Right renal pelvis (tissue), 4 donors: ENCODE measurements at places on chromosomes 11 and 22. TPM values are rescaled to one million over a fixed set of nuclear protein-coding genes. Genes with fewer than 3 reads are reported as not detected.

DNA sequence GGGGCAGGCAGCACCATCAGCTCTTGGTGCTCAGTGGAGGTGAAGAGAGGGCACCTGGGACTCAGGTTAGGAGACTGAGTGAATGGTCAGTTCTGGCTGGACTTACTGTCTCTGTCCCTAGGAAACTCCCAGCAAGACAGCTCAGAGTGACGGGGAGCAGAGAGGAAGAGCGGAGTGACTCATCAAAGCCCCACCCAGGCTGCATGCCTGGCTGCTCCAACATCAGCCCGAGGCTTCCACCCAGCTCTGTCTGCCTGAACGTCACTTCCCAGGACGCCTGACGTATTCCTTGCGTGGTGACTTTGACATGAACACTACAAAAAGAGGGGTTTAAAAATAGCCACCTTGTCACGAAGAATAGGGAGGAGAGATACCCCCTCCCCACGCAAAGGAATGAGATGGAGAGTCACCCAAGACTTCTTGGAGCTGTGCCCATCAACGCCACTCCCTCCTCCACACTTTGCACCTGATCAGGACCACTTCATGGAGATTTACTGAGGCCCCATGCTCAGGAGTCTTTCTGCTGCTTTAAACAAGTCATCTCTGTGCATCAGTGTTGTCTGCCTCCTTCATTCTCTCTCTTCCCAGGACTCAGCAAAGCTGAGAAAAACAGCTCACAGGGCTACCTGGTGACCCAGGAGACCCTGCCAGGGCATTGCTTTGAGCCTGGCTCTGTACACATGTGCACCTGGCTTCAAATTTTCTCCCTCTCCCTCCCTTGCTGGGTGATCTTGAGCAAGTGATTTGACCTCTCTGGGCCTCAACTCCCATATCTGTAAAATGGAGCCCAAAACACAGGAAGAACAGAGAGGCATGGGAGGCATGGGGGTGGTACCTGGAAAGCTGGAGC, 83.1 kb downstream of the MN1 start:
- DNase-seq = no peak

GRCh38 chr11:108009497-108010370, 1.0 kb downstream of the CUL5 start:
- no peak for DNase-seq

- no peak for DNase-seq
These were observed 4.7 kb downstream of the RTCB start for GRCh38 chr22:32407312-32407711.

DNA sequence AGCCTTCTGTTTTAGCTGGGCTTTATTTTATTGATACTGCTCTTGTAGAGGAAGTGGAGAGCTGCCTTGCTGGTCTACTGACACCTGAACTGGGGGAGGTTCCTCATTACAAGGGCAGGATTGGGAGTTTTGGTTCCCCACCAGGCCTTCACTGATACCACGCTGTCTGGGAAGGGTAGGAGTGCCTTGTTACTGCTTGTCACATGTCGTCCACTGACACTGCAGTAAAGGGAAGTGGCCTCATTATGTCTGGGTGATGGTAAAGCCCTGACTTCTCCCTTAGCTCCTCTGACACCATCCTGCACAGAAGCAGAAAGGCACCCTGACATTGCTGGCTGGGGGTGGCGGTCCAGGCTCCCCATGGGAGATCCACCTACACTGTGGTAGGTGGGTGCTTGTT, 38.7 kb upstream of the ELF5 start:
- no peak for DNase-seq

TRIM29 gene
- polyA plus RNA-seq = 0.72 TPM

GRCh38 chr11:12838463-12839123, 164.4 kb downstream of the TEAD1 start:
- no peak for DNase-seq

DNA sequence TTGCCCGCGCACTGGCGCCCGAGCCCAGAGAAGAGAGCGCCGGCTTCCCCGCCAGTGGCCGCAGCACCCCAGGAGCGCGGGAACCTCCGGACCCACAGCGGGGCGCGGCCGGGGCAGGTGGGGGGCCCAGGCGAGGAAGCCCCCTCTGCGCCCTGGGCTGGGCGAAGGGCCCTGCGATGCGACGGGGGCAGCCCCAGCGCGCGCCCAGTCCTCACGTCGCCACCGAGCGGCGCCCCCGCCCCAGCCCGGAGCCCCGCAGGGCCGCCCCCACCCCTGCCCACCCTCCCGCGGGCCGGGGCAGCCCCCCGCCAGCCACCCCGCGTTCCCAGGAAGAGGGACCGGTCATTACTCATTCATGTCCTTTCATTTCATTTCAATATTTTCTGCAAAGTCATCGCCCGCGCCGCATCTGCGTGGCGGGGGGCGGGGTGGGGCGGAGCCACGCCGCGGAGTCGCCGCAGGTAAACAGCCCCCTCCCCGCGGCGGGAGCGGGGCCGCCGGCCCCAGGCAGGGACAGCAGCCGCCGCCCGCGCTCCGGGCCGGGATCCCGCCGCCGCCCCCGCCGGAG, 673 bp upstream of the PANX2 start:
- DNase-seq = no peak

SCUBE2 gene
- polyA plus RNA-seq = 7.7 TPM

DNA sequence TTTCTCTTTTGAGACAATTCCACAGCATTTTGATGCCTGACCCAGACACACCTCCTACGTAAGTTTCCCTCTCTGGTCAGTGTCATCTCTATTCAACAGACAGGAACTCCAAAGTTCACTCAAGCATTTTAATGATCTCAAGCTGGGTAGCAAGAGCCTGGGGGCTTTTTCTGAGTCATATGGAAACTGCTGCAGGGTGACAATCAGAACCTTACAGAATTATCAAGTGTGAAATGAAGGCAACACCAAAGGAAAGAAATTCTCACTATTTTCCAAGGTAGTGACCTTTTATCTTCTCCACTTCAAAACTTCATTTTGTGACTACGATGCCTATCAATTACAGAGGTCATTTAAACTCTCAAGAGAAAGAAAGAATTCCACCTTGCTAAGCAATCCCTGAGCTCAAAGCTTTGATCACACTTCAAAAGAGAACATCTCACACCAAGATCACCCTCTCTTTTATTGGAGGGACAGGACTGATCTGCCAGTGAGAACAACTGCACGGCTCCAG, 229.0 kb upstream of the ZC3H12C start:
- no peak for DNase-seq

MFRP gene
- not detected for polyA plus RNA-seq

OR4A16 gene
- not detected for polyA plus RNA-seq

MRGPRX3 gene
- not detected for polyA plus RNA-seq

DNA sequence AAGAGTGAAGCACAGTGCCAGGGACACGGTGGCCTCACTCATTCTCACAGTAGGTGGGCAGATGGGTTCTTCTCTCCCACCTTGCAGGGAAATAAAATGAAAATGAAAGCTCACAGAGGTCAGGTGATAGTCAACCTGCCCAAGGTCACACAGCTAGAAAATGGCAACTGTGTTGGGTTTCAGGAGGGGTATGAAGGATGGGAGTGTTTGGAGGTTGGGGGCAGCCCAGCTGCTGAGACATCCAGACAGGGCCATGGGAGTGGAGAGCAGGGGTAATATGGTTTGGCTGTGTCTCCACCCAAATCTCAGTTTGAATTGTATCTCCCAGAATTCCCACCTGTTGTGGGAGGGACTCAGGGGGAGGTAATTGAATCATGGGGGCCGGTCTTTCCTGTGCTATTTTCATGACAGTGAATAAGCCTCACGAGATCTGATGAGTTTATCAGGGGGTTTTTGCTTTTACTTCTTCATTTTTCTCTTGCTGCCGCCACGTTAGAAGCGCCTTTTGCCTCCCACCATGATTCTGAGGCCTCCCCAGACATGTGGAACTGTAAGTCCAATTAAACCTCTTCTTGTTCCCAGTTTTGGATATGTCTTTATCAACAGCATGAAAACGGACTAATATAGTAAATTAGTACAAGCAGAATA, 247.0 kb downstream of the TENM4 start:
- no peak for DNase-seq

GRCh38 chr11:16412525-16413172, 56.3 kb upstream of the SOX6 start:
- no peak for DNase-seq

DNA sequence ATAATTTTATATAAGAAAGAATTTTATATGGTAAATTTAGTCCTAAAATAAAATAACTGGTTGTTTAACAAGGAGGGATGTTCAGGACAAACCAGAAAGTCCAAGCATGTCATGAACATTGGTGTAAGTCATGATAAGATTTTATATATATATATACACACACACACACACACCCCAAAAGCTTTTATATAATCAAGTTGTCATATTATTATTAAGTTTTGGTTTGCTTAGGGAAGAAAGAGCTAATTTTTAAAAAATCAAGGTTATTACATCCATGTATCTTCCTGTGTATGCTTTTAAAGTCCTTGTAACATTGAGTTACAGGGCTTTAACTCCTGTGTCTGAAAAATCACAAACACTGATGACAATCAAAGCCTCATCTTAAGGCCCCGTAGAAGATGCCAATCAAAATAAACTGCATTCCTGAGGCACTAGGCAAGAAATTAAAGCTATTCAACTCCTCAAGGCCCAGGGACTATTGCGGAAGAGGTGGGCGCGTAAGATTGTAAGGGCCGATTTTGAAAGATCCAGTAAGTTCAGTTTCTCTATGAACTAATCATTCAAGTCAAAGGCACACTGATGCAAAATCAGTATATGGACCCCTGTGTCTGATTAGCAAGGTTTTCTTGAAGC, 16.8 kb downstream of the APOL6 start:
- no peak for DNase-seq

DNA sequence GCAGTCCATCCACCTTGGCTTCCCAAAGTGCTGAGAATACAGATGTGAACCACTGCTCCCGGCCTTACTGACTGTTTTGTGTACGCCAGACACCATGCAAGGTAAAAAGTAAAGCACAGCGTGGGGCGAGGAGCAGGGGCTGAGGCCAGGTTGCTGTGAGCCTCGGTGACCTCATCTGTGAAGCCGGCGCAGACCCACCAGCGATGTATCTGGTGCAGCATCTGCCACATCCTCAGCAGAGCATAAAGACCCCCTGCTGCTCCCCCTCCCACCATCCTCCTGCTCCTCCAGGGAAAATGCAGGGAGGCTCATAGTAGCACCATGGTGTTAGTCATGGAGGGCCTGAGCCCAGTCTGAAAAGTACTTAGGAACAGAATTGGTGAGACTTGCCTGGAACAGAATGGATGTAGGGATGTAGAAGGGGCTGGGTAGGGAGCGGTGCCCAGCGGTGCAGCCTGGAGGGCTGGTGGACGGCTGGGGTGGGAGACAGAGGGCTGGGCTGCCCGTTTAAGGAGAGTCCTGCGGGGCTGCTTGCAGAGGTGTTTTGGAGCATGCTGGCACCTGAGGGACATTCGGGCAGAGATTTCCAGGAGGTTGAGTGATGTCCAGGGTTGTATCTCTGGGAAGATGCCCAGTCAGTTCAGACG, 462.4 kb downstream of the BRD1 start:
- DNase-seq = no peak

- no peak for DNase-seq
These were observed 20.2 kb upstream of the PTS start for GRCh38 chr11:112206071-112206470.

DNA sequence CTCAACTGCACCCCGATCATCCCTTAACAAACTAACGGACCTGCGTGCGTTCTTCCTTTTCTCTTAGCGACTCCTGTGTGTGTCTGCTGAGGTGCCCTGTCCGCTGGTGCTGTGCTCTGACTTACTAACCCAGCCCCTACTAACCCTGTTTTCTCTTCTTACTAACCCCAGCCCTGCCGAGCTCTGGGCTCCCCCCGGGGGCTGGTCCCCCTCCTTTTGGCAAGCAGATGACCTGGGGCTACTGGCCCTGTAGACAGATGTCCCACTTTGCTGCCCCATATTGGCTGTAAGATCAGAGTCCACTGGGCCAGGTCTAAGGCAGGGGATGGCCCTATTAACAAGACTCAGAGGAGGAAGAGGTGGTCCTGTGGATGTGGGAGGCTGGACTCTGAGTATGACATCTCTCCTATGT, 14.7 kb downstream of the MIAT start:
- no peak for DNase-seq

DNA sequence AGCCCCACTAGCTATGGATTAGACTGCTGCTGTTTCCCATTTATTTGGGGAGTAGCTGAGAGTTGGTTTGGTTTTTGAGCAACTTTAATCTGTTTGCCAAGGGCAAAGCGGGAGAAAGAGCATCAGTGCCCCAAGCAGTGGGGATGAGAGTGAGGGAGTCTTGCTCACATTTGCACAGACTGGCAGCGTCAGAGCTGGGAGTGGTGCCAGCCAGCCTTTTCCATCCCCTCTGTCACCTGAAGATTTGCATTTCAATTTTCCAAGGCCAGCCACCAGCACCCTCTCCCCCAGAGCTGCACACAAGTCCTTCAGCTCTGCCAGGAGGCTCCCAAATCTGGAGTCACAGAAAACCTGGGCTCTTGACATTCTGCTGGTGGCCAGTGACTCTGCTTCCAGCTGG, 21.0 kb upstream of the UVRAG start:
- no peak for DNase-seq

DNA sequence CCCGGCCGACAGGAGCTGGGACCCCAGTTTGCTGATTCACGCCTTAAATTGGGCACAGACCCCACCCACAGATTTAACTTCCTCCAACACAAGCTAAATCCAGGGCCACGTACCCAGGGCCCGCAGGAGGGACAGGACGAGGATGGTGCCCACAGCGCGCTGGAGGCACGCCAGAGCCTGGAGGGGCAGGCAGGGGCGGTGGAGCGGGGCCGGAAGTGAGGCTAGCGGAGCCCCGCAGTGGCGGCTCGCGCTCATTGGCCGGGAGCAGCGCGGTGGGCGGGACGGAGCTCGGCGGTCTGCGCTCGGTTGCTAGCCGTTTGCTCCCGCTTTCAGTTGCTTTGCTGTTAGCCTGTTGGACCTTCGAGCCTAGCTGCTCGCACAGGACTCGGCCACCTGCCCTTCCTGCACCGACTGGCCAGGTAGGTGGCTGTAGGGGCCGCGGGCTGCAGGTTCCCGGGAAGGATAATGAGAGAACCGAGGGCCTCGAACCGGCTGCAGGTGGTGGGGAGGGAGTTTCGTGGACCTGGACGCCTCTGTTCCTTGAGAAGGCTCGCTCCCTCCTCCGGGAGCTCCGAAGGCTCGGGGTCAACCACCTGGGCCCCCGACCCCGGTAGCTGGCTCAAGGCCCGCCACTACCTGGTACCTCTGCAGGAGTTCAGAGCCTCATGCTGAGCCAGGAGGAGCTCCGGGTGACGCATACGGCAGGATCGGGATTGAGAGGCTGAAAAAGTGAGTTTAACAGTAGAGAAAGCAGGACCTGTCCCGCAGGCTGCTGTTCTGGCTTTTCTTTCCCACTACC, at the start of gene CCDC134:
TSS of gene CCDC134 (plus strand) at position 332 of the 799 bp plus-strand sequence. CDS start 8,212 bp downstream, outside the sequence.
- DNase-seq = peak; percentile 75

- DNase-seq = no peak
These were observed 17.1 kb downstream of the SART1 start for GRCh38 chr11:65978391-65979238.

- no peak for DNase-seq
These were observed 9.1 kb downstream of the PHOX2A start for GRCh38 chr11:72234920-72235319.

GRCh38 chr22:41532908-41533825, 11.1 kb downstream of the POLR3H start:
- peak; percentile 45 for DNase-seq

MGAT3 gene
- 20.8 TPM for polyA plus RNA-seq

PDE2A gene
- polyA plus RNA-seq = 15.1 TPM

GRCh38 chr22:37632174-37633088, 7.0 kb upstream of the SH3BP1 start:
- no peak for DNase-seq

GRCh38 chr11:76655501-76656049, 15.0 kb downstream of the LRRC32 start:
- DNase-seq = no peak

PRR5 gene
- polyA plus RNA-seq = 27.9 TPM
